ENCODE measurements at places on chromosomes 5 and 9.

- no peak for DNase-seq
Observed at GRCh38 chr5:155434267-155434666, 420.7 kb downstream of the KIF4B start.

DNA sequence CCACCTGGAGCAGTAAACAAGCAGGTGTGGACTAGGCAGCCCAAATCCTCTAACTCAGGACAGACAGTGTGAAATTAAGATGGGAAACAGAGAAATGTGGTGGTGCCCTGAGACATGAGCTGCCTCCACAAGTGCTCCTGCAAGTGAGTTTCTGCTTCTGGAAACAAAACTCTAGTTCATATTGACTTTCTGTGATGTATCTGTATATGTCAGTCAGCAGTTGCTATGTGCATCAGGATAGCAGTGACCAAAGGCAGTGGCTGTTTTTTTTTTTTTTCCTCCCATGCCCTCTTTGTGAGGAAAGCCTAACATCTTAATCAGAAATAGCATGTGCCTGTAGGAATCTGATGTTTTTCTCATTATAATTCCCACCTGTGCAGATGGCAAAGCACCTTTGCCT, 318.4 kb upstream of the SEMA6A start:
- no peak for DNase-seq

GRCh38 chr9:116868201-116868600, 181.1 kb downstream of the TRIM32 start:
- DNase-seq = no peak

GRCh38 chr5:131613423-131613822, 21.6 kb downstream of the RAPGEF6 start:
- DNase-seq = no peak

- DNase-seq = peak; percentile 36
Observed at GRCh38 chr9:34457266-34458012, 931 bp downstream of the FAM219A start.

DNA sequence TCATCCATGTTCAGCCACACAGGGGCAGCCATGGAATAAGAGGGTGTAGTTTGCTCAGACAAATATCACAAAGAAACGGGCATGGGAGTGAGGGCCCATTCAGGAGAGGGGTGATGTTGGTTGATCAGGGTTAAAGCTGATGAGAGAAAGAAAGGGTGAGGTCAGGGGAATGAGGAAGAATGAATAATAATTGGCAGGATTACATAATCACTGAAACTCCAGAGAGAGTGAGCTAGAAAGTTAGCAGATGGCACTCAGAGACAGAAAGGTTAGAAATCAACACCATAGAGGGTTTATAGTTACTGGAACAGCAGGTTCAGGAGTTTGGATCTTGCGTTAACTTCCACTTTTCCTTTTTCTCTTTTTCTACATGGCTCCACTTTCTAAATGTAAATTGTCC, 113.9 kb downstream of the TAF11L14 start:
- DNase-seq = no peak

DNA sequence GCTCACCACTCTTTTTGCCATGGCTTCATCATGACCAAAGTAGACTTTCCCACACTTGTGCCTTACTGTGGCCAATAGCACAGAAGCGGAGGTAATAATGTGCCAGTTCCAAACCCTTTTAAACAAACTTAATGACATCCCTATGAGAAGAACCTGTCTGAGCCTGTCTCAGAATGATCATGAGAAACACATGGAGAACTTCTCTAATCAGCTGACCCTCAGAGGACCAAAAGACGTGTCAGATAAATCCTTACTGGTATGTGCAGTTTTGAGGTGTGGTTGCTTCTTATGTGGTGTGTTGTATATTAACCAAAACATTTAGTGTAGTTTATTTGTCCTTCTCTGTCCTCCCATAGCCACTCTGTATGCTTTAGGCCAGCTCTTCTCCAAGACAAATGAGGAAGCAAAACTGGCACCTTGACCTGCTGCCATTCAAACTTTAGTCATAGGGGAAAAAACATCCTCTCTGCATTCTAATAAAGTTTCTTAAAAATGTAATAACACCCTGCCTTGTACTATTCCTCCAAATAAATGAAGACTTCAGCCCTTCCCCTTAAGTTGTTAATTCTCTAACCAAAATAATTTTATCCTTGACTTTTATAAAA, 168.9 kb downstream of the MUSK start:
- DNase-seq = no peak

- DNase-seq = no peak
Observed at GRCh38 chr9:83153030-83153429, 90.1 kb upstream of the RASEF start.

DNA sequence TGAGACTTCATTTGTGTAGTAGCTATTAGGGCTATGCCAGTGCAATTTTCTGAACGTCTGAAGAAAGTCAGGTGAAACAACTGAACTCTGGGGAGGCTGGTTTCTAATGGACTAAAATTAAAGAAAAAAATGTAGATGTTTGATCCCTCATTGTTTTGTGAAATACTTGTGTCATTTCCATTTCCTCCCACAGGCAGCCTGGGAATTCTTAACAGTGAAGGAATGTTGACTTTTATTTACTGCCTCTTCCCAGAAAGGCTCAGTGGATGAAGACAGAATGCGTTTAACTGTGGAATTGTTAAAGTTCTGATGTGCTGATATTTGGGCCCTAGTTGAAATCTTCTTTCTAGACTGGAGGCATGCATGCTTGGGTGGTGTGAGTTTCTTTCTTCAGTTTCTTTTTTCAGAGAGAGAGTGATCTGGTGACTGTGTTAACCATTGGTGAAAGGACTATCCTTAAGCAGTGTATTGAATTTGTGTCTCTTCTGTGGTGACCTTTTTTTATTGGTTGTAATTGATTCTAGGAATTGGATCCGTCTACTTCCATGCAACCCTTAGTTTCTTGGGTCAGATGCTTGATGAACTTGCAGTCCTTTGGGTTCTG, 15.5 kb downstream of the ACER2 start:
- no peak for DNase-seq

- no peak for DNase-seq
Observed at GRCh38 chr5:135391116-135391868, 7.7 kb downstream of the MACROH2A1 start.

- no peak for DNase-seq
Observed at GRCh38 chr9:125125523-125125922, 17.8 kb downstream of the SCAI start.

DNA sequence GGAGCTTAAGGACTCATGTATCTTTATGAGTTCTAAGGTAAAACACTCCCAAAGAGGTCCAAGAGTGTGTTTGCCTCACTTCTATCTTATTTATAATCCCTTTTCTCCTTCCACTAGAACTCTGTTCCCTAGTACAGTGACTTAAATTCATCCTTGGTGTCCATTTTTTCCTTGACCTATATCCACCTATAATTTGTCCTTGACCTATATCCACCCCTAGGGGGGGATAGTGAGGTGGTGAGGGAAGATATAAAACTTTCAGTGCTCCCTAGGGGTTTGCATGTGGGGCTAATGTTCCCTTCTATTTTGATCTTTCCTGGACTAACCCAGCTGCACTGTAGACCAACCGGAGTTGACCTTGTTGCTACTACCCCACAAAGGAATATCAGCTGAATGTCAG, 83.5 kb upstream of the GNAQ start:
- DNase-seq = no peak

DNA sequence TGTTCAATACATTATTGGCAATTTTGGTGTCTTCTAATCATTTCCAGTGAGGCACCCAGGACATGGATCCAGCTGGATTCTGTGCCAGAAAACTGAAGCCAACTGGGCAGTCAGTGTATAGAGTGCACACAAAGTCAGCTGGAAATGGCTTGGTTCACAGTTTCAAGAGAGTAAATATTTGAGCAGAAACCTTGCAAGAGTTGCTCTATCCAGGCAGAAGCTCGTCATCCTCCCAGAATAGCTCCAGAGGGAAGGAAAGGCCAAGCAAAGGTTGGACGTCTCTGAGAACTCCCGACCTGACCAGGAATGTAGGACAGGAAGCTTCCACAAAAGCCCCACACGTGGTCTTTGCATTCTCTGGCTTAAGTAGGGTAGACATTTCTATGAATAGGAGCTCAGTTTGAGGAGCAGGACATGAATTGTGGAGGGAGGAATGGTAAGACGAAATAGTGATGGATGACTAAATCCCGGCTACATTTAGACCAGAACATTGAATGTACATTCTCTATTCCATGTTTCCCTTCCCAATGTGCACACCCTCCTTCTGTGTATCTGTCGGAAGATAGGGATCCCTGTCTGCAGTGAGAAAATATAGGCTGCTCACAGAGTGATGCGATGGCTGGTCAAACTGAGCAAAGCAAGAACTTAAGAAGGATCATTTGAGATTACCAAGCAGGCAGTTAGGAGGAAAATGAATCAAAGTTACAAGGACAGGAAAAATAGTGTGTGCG, 72.7 kb upstream of the FCN2 start:
- DNase-seq = no peak

DNA sequence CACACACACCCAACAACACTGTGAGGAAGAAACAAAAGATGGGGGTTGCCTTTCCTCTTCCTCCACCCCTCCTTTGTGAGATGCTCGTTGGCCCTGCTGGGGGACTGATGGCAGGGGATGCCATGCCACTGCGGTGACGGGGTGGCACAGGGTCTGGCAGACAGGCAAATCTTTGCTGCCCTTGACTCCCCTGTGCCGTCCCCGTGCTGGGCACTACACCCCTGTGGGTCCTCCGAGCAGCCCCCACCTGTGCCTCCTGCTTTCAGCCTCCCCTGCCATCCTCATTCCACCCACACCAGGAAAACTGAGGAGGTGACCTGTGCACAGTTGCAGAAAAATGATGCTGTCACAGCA, 40.2 kb upstream of the IER5L start:
- no peak for DNase-seq

DNA sequence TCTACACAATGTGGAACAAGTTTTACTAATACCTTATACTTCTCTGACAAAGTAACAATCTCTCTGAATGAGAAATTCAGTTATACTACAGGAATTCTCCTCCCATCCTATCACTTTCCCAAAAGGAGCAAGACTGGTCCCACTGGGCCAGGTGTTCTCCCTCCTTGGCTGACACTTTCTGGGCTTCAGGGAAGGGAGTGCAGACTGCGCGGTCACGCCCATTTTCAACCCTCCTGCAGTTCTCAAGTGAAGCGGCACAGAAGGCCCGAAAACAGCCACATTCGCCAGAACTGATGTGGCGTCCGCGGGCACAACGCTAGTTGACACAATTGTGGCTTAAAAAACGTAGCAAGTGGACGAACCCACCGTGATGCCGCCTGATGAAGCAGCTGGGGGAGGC, 603 bp downstream of the SAXO1 start:
- DNase-seq = no peak

DNA sequence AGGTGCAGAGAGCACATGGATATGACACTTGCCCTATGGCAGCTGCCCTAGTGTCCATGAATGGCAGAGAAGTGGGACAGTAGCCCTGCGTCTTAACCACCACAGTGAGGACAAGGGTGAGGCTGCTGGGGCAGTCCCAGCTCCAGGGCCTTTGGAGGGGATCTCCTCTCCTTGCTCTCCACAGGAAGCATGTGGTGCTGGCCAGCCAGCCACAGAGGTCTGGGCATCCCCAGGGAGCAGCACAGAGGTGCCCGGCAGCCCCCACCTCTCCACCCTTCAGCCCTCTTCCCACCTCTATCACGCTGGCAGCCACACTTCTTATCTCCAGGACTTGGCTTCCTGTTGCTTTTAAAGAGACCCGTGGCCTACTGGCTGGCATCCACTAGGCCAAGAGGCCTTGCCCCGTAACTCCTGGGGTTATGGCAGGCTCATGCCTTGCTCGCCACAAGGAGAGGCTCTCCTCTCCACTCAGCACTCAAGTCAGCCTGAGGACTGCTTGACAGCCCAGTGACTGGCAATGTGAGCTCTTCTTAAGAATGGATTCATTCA, 21.9 kb downstream of the CSF2 start:
- DNase-seq = peak; percentile 45

- DNase-seq = no peak
Observed at GRCh38 chr5:168159425-168159824, 132.0 kb upstream of the WWC1 start.

DNA sequence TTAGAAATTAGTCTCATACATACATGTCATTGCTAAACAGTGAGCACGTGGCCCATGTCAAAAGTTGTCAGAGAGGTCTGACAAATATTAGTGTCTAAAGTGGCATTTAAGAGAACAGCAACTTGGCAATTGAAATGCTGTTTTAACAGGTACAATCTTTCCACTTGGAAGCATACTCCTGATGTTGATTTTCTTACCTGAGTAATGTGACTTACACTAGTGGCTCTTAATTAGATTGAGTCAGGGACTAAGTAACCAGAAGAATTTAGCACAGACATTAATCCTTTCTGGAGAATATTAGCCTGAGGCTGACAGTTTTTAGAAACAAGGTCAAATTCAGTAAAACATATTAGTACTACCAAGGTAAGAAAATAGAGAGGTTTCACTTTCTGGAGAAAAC, 357.0 kb upstream of the ZNF608 start:
- DNase-seq = no peak

DNA sequence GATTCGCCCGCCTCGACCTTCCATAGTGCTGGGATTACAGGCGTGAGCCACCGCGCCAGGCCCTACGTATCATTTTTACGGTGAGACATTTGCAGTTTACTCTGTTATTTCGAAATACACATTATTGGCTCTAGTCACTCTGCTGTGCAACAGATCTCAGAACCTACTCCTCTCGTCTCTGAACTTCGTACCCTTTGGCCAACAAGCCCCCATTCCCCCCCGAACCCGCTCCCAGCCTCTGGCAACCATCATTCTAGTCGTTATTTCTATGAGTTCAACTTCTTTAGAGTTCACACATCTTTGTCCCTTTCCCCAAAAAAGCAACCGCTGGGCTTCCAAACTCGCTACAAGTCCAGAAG, 735 bp downstream of the PTGR1 start:
- DNase-seq = peak; percentile 47

GRCh38 chr5:168869615-168870227, 290.6 kb upstream of the PANK3 start:
- DNase-seq = no peak

DNA sequence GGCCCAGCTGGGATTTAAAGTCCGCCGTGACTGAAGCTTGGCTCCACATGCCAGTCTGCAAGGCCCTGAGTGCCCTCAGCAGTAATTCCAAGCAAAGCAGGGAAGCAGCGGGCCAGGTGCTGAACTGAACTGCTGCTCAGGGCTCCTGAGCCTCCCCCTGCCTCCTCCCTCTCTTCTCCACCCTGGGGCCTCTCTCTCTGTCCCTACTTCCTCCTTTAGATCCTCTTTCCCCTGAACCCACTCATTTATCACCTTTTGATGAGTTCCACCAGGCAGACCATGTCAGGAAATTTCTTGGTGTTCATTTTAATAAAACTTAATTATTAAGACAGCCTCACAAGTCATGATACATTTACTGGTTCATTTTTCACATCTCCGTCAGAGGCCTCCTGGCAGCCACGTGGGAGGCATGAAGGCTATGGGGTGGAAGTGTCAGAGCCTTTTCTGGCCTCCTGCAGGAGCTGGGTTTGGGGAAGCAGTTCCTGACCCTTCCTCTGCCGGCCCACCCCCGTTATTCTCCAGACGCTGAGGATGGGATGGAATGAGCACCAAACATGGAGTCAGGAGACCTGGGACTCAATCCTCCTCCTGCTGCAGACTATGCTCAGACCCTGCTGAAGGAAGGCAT, 32.2 kb upstream of the KCNIP1 start:
- no peak for DNase-seq

DNA sequence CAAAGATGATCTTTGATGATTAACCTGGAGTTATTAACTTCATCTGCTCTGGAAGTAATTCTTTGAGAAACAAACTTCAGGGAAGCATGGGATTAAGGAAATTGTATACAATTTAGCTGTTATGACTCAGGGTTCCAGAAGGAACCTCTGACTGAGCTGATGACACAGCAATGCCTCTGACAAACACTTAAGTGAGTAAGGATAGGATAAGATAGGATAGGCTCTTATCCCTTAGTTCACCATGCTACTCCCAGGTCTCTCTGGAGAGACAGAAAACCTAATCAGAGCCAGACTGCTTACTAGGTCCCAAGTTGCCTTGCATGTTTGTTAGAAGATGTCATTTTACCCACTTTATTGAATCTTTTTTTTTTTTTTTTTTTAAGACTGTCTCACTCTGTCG, 12.6 kb upstream of the TMEM38B start:
- DNase-seq = no peak
